ENCODE measurements at places on chromosomes 16 and 17.
A peak's percentile ranks its signal among the peaks of the same experiment; 100 is the strongest.

DNA sequence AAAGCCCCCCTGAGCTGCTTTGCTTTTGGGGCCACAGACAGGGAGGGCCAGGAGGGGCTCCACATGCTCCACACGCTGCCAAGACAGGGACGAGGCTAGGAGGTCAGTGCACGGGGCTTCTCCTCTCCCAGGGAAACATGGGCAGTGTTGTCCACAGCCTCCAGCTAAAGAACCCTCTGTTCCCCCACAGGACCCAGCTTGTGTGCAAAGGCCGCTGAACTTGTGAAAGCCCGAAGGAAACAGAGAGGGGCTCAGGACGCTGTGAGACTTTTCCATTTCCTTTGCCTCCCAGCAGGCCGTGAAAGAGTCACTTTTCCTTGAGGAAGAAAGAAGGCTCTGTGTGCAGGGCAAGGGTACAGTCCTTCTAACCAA, 9.7 kb downstream of the CDRT4 start:
- DNase-seq, result no peak

- no peak for DNase-seq
These were observed 16.6 kb upstream of the LITAF start for GRCh38 chr16:11603331-11603750.

GRCh38 chr16:14164916-14165662, 94.0 kb downstream of the MRTFB start:
- no peak for DNase-seq

- DNase-seq, result no peak
These were observed 246.2 kb downstream of the KATNIP start for GRCh38 chr16:27795992-27796614.

- DNase-seq, result no peak
These were observed 121.1 kb downstream of the SPACA3 start for GRCh38 chr17:33112763-33113162.

- no peak for DNase-seq
These were observed 10.1 kb upstream of the SLC25A39 start for GRCh38 chr17:44334727-44335126.

DNA sequence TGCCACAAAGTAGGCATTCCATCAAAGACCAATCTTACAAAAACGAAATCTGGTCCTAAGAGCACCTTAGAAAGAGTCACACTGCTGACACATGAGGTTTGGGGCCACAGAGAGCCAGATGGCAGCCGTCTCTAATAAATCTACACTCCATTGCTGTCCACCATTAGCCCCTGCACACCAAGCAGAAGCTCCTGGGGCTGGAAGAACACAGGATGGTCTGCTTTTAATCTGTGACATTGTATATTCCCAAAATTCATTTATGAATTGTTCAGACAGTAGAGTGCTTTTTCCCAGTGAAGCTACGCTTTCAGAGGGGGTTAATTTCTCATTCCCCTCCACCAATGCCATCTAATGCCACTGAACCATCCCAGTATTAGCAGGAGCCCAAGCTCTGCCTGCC, 1.6 kb downstream of the CYB561 start:
- DNase-seq, result no peak

DNA sequence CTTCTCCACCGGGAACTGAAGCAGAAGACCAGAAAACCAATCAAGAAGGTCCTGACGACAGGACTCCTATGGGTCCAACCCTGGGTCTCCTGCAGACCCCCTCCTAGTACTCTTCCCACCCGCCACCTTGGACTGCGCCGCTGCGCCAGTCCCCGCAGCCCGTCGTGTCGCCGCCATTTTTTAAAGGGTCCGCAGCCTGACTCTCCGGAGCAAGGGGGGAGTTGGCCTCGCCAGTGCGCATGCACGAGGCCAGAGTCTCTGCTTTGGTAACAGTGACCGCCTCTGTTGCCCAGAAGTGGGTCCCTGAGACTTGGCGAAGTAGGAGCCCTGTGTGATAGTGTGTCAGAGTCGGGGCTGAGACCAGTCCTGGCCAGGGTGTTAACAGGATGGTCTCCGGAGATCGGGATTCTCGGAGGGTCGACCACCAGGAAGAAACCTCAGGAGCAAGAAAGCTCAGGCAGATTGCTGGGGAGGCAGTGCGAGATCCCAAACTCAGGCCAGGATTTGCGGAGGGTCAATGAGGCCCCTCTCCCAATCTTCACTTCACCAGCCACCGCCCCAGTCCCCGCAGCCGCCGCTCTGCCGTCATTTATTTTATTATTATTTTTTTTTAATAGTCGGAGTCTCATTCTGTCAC, 612.5 kb downstream of the KCNJ18 start:
- no peak for DNase-seq

DNA sequence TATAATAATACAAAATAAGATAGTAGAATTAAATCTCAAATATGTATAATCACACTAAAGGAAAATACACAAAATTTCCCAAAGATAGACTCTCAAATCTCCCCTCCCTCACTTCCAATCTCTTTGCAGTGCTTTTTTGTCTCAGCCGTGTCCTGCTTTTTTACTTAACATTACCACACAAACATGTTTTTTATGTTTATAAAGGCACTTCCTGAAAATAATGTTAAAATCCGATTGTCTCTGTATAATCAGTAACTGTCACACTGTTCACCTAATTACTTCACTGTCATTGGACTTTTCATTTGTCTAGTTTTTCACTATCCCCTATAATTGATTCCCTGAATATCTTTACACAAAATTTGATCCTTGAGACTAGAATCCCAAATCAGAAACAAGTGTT, 38.2 kb upstream of the ALDH3A2 start:
- DNase-seq, result no peak

DNA sequence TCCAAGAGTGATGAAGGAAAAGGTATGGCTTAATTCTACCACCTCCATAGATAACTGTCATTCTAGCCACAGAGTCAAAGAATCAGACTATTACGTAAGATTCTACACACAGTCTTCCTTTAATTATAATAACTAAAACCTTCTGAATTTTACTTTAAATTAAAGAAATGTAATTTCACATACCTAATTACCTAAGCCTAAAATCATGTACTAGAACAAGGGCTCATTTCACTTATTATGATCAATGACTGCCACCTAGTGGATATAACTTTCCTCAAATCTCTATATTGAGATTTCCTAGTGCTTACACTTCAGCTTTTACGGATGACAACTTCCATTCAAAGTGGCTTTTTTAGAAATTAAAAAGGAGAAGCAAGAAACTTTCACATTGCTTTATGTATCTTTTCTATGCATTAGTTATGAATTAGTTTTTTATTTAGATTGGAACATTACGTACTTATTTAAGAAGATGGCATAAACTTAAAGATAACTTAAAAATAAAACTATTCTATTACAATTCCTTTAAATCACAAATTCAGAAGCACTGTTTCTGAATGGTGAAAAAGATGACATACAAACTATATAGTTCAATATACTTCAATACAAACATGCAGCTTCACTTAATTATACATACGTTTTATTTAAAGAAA, 18.2 kb upstream of the ABCA10 start:
- no peak for DNase-seq

DNA sequence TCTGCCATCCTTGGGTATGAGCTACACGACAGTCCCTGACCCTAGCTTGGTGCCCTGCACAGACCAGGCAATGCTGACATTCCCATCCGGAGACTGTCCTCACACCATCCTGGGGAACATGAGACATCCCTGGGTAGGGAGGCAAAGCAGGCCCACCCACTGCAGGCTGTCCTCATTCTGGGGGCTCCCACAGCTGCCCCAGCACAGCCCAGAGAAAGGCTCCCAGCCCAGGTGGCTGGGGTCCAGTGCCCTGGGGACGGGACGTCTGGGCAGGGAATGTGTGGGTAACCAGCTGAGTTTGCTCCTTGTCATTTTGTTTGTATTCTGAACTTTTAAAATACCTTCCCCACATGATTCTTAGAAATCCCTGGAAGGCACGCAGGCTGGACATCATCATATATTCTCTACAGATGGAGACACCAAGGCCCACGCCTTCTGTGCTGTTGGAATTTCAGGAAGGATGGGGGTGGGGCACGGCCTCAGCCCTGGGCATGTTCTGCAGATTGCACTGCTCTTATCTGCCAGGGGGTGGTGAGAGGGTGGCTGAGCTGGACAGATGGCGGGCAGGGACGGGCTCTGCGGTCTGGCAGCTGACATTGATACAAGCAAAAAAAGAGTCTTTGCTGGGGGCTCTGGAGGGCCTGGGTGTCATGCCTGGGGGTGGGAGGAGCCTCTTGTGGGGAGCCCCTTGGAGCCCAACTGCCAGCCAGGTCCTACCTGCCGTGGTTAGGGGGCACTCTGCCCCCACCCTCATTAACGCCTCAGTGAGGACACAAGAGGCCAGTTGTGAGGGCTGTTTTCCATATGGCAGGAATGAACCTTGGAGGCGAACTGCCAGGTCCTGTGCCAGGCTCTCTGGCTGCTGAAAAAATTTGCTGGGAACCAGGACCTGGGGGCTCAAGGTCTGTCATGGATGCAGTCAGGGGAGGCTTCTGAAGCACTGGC, 28.4 kb downstream of the LRRC75A start:
- DNase-seq, result no peak

- DNase-seq, result no peak
These were observed 40.1 kb downstream of the SCNN1B start for GRCh38 chr16:23342083-23342640.

GRCh38 chr16:54957403-54958166, 26.9 kb downstream of the IRX5 start:
- DNase-seq, result no peak

- no peak for DNase-seq
These were observed 5.2 kb downstream of the TBX6 start for GRCh38 chr16:30086291-30087140.

- DNase-seq, result no peak
These were observed 20.4 kb upstream of the SOX9 start for GRCh38 chr17:72100470-72100869.

DNA sequence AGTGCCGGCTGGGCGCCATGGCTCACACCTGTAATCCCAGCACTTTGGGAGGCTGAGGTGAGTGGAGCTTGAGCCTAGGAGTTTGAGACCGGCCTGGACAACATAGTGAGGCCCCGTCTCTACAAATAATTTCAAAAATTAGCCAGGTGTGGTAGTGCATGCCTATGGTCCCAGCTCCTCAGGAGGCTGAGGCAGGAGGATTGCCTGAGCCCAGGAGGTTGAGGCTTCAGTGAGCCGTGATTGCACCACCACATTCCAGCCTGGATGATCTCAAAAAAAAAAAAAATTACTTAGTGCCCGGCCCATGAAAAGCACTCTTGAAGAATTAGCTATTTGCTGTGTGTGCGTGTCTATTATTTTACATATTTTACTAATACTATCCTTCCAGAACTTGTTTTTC, 9.6 kb downstream of the GPRC5C start:
- DNase-seq, result no peak

DNA sequence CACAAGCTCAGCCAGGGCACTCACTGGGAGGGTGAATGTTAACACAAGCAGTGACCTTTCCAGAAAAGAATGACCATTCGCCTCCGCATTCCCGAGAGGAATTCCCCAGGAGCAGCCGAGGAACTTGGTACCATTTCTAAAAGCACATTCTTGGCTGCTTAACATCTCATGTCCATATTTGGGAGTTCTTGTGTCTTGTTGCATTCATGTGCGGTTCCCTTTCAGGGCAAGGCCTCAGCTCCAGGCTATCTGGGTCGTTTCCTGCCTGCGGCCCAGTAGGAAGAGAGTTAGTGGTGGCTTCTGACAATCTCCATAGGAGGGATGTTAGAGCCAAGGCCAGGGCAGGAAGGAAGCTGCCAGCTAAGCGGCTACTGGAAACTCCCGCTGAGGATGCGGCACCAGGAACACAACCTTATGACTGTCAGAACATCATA, 27.8 kb upstream of the MEAK7 start:
- DNase-seq, result no peak

- peak; percentile 60 for DNase-seq
These were observed 189.4 kb downstream of the RAB11FIP4 start for GRCh38 chr17:31580706-31581490.

GRCh38 chr17:78628547-78629435, 51.6 kb upstream of the DNAH17 start:
- DNase-seq, result no peak

DNA sequence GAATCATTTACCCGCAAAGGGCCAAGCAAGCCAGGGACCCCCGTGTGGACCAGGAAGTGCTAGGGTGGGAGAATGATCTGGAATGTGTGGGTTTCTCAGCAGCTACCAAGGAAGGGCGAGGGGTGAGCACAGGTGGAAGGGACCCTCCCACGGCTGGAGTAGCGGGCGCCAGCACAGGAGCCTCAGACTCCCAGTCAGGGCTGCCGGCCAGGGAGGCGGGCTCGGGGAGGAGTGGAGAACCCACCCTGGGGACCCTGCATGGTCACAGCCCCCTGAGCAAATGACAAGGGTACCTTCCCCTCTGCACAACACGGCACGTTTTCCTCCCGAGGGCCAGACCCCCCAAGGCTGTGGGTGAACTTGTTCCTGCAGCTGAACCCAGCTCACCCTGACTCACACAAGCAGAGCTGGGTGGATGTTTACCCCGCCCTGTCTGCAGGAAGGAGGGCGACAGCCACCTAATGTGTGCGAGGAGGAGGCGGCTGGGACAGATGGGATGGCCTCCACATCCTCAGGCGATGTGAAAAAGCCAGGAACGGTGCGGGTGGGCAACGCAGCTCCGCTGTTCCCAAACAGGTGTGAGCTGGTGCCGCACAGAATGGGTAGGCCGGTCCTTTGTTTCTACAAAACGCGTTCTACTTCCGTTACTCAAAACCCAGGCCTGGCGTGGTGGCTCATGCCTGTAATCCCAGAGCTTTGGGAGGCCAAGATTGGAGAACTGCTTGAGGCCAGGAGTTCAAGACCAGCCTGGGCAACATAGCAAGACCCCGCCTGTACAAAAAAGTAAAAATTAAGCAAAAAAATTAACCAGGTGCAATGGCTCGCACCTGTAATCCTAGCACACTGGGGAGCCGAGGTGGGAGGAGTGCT, 6.2 kb downstream of the ECI1 start:
- no peak for DNase-seq

DNA sequence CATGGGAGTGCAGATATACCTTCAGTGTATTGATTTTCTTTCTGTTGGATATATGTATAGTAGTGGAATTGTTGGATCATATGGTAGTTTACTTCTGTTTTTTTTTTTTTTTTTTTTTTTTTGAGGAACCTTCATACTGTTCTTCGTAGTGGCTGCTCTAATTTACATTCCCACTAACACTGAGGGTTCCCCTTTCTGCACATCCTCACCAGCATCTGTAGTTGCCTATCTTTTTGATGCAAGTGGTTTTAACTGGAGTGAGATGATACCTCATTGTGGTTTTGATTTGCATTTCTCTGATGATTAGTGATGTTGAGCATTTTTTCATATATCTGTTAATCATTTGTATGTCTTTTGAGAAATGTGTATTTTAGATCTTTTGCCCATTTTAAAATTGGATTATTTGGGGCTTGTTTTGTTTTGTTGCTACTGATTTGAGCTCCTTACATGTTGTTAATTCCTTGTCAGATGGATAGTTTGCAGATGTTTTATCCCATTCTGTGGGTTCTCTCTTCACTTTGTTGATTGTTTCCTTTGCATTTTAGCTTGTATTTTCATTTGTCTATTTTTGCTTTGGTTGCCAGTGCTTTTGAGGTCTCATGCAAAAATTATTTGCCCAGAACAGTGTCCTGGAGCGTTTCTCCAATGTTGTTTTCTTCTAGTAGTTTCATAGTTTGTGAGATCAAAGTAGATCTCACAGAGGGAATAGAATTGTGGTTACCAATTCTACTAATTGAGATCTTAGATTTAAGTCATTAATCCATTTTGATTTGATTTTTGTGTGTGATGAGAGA, 25.0 kb upstream of the BCAS3 start:
- no peak for DNase-seq
